Activated CD8-positive, alpha-beta memory T cell treated with anti-CD3 and anti-CD28 coated beads, Interleukin-2, amount 50 U/mL, for 48 hours (primary cell): ENCODE measurements at places on chromosomes 4 and X.

DNA sequence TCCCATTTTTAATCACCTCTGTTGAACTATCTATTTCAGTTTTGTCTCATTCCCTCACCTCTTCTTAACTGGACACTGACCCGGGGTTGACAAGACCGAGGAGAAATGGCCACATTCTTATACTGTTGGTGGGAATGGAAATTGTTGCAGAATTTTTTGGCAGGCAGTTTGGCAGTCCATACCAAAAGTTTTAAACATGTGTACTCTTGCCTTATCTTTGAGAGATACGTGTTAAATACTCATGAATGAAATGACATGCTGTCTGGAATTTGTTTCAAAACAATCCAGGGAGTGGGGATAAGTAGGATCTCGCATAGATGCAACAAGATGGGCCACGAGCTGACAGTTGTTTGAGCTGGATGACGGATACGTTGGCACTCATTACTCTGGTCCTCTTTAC, 12.1 kb downstream of the FGFBP1 start:
- DNase-seq = no peak

GRCh38 chrX:46574774-46575381, 1.3 kb downstream of the CHST7 start:
- peak; percentile 58 for DNase-seq

GRCh38 chrX:56751071-56751470, 22.0 kb downstream of the NBDY start:
- DNase-seq = no peak

- no peak for DNase-seq
Measured at GRCh38 chrX:154010330-154011087, 9.2 kb downstream of the IRAK1 start.

DNA sequence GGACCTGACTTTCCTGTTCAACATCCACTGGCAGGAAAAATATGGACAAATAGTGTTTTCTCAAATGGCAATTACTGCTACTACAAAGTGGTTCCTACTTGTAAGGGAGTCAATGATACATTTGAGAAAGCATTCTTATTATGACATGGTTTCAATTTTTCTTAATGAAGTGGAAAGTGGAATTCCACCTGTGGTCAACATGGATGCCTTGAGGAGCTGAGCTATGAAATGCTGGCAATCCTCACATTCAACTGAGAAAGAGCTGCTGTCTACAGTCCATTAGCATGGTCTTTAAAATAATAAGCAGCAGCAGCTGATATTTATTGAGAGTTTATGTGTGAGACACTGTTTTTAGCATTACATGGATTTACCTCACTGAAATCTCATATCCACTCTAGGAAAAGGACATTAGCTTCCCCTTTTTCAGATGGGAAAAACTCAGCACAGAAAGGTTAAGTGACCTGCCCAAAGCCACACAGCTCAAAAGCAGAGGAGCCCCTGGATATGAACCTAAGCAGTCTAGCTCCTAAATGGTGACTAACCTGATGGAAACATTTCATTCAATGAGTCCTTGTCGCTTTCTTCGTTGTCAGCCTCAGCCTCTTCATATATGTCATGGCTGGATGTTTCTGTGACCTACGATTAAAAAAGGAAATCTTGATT, 29.2 kb downstream of the MAP7D3 start:
- no peak for DNase-seq

- no peak for DNase-seq
Measured at GRCh38 chr4:143381189-143382118, 44.8 kb downstream of the GAB1 start.

- no peak for DNase-seq
Measured at GRCh38 chrX:77922787-77923186, 12.3 kb downstream of the ATP7A start.

DNA sequence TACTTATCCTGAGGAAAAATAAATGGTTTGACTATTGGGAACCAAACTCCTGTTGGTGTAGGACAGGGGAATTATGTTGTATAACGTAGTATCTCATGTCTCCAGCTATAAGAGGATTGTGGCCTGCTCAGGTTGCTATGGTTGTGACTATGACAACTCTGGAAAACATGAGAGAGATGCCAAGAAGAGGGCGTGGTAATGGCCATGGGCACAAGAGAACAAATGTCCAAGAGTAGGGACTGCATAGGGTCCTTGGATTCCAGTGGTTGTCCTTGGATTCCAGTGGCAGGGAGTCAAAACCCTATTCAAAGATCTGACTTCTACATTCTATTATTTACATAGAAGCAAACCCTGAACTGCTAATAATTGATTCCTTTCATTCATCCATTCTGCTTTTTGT, 6.8 kb upstream of the MOB1B start:
- DNase-seq = no peak

GRCh38 chr4:139438141-139438540, 15.8 kb upstream of the RAB33B start:
- DNase-seq = no peak

DNA sequence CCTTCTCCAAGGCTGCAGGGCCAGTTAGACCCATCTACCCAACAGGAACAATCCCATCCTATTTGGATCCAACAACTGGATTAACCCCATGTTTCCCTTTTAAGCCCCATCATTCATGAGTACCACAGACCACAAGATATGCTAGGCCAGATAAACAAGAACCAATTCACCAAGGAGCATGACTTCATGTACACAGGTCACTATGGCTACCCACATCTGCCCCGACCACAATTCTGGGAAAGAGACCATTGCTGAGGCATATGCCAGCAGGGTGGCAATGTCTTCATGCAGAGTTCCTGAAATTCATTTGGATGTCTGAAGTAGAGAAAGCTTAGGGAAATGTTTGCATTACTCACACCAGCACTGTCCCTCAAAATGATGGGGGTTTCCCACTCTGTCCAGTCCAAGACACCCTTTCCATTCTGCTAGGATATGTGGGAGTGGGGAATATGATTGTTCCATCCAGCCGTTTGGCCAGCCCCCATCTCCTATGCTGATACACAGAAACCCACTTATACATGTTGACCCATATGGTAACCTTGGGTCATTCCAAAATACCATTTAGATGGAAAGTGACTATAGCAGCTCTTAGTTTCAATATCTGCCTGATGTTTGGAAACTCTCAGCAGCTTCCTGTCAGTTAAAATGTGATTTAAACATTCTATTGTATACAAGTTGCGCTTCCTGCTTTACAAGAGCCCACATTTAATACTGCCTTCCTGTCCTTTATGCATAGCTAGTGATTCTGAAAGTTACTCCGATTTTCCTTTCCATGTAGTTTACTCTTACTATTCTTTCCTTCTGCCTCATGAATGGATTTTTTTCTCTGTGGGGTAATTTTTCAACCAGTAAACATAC, 129.0 kb downstream of the AMMECR1 start:
- DNase-seq = no peak

- no peak for DNase-seq
Measured at GRCh38 chr4:106312997-106313522, 2.9 kb downstream of the TBCK start.

DNA sequence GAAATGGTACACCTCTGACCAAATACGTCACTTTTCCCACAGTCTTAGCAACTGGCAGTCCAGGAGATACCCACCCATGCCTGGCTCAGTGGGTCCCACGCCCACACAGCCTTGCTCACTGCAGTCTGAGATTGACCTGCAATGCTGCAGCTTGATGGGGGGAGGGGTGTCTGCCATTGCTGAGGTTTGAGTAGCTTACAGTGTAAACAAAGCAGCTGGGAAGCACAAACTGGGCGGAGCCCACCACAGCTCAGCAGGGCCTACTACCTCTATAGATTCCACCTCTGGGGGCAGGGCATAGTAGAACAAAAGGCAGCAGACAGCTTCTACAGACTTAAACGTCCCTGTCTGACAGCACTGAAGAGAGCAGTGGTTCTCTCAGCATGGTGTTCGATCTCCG, 52.7 kb downstream of the AMER1 start:
- DNase-seq = no peak

DNA sequence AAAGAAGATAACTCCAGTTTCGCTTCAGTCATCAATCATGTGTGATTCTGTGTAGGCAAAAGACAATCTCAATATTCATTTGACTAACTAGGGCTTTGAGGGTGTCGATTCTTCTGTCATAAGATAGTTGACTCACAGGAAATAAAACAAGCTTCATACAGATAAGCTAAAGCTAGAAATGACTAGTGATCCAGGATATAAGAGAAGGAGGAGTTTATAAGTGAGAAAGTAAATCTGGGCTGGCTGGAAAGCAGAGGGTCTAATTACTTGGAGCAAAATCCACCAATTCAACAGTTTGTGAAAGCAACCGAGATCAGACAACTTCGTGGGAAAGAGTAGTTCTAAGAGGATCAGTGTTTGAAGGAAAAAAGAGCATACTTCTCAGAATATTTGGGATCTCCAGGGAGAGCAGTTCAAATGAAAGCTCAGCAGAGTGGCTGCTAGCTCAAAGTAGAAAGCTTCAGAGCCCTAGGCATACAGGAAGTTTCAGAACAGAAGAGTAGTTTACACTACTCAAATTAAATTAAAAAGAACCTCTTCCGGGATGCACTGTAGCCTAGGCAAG, 429.3 kb downstream of the INPP4B start:
- no peak for DNase-seq

DNA sequence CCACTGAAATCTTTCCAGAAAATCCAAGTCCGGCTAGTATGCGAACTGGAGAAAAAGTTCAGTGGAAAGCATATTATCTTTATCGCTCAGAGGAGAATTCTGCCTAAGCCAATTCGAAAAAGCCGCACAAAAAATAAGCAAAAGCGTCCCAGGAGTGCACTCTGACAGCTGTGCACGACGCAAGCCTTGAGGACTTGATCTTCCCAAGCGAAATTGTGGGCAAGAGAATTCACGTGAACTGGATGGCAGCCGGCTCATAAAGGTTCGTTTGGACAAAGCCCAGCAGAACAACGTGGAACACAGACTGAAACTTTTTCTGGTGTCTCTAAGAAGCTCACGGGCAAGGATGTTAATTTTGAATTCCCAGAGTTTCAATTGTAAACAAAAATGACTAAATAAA, 34.4 kb downstream of the STX18 start:
- no peak for DNase-seq

GRCh38 chr4:27490315-27490714, 629.7 kb downstream of the STIM2 start:
- DNase-seq = no peak
